AG09309 (cell line): ENCODE measurements at places on chromosomes 5 and 9.

DNA sequence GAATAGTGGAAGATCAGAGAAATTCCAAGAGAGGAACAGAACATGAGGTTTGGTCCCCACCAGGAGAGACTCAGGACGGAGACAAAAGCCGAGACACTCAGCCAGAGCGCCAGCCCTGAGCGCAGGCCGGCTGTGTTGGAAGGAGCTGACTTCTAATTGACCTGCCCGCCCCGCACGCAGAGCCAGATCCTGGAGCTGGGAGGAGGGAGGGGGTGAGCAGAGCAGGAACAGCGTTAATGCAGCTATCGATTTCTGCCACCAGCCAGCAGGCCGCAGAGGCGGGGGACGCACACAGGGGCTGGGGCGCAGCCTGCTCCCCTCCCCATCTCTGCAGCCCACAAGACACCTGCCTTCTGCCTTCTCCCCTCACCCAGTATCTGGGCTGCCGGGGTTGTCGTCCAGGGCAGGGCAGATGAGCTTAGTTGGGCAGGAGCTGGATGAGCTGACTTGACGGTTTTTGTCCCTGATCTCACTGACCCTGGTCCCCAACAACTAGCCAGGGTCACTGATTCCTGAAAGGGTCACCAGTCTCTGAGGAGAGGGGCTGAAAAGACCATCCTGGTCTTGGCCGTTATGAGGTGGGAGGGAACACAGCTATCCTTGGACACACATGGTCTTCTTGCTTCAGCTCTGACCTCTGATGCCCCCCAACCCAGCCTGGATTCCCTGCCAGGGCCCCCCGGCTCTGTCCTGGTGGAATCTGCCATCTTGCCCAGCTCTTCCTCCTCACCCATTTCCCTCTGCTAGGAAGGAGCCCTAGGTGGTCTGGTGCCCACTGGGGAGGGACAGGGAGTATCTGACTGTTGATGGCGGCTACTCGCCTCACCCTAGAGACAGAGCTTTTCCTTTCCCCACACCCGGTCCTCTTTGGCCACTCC, 29.8 kb downstream of the CXXC5 start:
- no peak for DNase-seq

- DNase-seq = no peak
These were observed 661.6 kb downstream of the LRRC70 start for GRCh38 chr5:63240063-63240755.

GRCh38 chr5:14669975-14670374, 5.5 kb downstream of the OTULIN start:
- no peak for DNase-seq

DNA sequence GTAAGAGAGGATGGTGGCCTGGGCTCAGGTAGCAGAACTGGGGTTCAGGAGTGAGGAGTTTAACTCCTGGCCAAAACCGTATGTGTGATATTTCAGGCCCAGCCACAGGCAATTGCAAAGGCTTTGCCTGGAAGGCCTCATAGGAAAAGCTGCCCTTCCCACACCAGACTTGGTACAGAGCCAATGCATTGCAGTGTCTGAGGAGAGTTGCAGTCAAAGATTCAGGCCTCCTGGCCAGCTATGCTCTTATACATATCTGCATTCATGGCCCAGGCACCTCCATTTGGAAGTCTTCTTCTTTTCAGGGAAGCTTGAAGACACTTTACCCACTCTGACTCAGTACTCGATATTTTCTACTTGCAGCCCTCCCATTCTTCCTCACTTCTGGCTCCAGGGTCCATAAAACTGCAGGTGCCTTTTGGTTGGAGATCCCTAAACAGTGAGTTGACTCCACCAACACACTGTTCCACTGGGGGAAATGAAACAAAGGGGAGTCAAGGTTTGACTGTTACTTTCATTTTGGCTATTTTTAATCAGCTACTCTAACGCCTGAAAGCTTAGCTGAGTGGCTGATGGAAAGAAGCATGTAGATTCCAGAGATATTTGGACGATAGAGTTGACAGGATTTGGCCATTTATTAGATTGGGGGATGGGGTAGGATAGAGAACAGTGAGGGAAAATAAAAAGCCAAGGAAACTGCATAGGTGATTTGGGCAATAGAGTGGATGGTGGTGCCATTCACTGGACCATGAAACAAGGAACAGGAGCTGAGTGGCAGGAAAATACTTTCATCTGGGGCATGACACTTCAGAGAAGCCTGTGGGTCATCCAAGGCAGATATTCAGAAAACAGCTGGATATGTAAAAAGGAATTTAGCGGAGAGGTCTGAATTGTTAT, 30.6 kb upstream of the IL33 start:
- DNase-seq = peak; percentile 45

DNA sequence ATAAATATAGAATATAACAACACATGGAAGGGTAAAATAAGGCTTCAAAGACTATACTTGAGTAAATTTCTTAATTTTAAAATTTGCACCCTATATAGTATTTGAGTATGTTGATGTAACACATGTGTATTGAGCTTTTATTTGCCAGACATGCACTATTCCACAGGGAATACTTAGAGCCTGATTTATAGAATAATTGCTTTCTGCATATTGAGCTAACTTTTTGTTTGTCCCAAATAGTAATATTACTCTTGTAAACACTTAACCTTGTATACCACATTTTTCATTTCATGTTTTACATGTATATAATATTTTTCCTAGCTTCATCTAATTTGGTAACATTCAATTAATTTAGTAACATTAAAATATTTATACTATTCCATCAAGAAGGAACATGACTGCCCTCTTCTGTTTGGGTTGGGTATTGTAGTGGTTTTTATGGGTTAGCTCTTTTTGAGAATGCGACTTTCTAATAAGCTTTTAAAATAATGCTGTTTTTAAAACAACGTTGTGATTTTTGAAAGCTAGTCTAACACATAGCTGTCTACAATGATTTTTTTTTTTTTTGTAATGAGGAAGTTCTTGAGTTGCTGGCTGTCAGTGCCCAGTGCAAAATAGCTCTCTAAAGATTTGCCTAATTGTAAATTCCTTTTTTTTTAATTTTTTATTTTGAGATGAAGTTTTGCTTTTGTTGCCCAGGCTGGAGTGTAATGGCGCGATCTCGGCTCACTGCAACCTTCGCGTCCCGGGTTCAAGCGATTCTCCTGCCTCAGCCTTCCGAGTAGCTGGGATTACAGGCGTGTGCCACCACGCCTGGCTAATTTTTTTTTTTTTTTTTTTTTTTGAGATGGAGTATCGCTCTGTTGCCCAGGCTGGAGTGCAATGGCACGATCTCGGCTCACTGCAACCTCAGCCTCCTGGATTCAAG, 4.8 kb downstream of the SUB1 start:
- DNase-seq = no peak

GRCh38 chr9:69719983-69720382, 39.8 kb downstream of the PTAR1 start:
- no peak for DNase-seq

DNA sequence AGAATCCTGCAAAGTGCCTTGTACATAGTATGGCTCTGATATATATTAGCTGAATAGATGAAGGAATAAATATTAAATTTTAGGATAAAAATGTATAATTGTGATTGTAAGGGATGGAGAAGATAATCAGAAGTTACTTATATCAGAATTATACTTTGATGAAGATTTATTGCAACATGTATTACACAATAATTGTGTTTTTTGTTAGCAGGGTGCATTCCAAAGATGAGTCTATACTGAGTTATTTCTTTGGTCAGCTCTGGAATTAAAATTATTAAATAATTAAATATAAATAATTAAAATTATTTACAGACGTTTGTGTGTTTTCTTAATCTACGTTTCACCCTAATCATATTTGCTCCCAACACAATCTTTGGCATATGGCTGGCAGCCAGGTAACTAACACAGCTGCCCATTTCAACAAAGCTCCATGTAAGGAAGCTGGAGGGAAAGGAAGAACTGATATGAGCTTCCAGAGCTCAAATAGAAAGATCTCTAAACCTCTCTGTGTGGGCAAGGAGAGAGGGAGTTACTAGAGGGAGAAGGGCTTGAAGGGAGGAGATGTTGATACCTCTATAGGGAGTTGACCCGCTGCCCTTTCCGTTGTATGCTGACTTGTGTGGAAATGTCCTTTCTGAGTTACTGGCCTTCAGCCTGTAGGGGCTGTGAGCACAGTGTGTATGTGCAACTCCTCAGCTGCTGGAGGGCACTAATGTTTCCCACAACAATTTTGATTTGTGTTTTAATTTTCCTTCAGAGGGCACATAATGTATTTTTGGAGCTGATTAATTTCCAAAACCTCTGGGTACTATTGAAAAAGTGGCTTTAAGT, 403.4 kb downstream of the MAN2A1 start:
- no peak for DNase-seq

DNA sequence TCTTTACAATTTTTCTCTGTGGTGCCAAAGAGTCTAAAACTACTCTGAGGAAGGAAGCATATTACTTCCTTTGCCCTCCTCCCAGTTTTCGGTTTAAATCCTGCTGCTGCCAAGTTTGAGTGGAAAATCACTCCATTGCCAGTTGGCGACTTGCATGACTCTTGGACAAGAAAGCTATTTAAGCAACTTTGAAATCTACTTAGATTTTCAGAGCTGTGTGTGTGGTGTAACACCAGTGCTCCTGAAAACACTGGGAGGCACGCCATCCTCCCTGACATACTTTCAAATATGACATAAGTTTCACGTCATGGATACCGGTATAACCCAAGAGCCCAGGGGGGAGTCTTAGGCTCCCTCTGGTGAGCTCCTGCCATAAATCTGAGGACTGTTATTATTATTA, 83.5 kb upstream of the RIOK2 start:
- DNase-seq = peak; percentile 2

GRCh38 chr9:96088510-96088909, 213.0 kb downstream of the ERCC6L2 start:
- DNase-seq = no peak

GRCh38 chr5:54440456-54440893, 15.0 kb upstream of the HSPB3 start:
- DNase-seq = no peak

DNA sequence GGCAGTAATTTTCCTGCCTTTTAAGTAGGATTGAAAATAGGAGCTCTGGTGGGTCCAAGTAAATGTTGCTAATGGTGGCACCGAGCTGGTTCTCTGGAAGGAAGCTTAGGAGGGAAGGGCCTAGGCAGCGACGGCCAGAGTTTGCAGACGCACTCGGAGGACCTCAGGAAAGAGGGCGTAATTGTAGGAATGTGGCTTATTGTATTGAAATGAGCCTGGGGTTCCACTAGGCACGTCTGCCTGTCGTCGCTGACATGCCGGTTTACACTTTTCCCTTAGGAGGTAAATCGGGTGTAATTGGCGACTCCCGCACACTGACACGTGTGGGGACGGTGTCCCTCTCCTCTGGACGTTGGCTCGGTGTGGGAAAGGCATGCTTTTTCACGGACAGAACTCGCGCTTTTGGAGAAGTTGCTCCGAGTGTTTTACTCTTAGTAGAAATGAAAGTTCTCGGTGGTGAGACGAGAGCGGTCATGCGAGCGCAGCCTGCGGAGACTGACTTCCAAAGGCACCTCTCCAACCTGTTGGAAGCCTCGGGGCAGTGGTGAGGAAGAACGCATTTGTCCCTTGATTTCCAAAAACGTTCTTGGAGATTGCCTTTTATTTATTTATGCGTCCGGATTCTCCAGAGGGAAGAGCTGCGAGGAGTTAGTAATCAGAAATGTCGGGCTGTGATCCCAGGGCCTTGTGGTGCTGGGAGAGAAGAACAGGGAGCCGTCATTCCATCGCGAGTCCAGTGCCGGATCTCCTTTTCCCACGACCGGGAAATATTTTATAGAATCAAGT, 1.3 kb downstream of the NR4A3 start:
- DNase-seq = no peak

- DNase-seq = no peak
These were observed 421.0 kb downstream of the GADD45G start for GRCh38 chr9:90025816-90026215.

DNA sequence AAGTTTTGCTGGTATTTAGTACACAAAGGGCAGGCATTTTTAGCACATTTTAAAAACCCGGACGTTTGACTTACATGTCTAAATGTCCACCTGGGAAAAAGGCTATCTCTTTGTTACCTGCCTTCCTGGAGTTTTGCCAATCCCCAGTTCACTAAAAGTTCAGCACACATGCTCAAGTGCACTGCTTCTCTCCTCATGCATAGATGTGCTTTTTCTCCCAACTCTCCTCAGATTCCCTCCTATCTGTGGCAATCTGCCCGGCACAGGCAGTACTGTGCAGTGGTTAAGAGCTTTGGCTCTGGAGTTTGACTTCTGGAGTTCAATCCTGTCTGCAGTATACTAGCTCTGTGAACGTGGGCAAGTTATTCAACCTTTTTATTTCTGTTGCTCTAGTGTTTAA, 8.3 kb upstream of the CCNO start:
- DNase-seq = no peak

DNA sequence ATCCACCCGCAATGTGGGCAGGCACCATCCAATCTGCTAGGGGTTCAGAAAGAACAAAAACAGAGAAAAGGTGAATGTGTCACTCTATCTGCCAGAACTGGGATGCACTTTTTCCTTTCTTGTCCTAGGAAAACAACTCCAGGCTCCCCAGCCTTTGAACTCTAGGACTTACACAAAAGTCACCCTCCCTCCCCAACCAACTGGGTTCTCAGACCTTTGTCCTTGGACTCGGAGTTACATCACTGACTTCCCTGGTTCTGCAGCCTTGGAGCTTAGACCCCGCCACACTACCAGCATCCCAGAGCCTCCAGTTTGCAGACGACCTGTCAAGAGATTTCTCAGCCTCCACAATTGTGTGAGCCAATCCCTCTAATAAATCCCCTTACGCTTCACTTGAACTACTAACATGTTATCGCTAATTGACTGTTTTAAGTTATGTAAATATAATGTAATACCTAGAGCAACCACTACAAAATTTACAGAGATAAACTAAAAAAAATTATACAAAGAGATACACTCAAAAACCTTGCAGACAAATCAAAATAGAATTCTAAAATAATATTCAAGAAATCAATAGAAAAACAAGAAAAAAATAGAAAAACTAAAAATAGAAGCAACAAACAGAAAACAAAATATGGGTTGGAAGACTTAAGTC, 5.3 kb upstream of the UBLCP1 start:
- no peak for DNase-seq

GRCh38 chr5:125409861-125410536, 663.6 kb upstream of the ZNF608 start:
- no peak for DNase-seq

DNA sequence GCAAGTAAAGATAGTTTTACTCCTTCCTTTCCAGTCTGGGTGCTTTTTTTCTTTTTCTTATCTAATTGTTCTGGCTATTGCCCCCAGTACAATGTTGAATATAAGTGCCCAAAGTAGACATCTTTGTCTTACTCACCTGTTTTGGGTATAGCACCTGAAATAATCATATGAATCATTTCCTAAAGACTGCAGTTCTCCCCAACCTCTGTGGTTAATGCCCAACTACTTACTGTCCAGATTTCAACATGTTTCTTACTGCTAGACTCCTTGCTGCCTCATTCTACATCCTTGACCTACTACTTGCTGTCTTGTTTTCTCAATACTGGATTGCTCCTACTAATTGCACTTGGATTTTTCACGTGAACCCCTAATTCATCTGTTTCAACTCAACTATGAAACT, 8.8 kb upstream of the HSDL2 start:
- no peak for DNase-seq

DNA sequence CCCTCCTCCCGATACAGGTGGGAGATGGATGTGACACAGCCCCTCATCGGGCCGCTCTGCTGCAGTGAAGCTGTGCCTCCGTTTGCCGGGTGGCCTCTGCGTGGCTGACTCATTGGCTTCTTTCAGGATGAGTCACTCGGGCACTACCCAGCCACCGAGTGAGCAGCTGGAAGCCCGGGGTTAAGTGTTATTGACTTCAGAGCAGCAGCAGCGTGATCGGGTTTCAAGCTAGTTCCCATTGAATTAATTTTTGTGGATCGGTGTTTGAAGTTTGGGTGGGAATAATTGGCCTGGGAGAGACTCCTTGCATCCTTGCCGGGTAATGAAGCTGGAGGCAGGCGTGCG, 266.4 kb upstream of the IRX4 start:
- no peak for DNase-seq

- no peak for DNase-seq
These were observed 273.2 kb downstream of the FAM170A start for GRCh38 chr5:119902593-119902992.
